ENCODE measurements at places on chromosomes 7 and 10.

- DNase-seq = no peak
These were observed 220.2 kb upstream of the CELF2 start for GRCh38 chr10:10797513-10797912.

DNA sequence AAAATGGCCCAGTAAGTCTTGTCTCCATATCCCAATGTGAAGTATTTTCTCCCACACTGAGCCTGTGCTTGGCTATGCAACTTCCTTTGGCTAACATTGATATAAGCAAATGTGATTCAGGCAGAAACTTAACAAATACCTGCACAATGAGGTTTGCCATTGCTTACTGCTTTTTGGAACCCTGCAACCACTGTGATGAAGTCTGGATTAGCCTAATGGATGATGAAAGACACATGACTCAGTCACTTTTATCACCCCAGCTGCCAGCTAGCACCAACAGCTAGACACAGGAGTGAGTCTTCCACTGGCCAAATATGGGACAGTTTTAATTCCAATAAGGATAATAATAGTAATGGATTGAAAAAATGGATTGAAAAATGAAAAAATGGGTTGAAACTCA, 854.5 kb downstream of the GRM8 start:
- no peak for DNase-seq

DNA sequence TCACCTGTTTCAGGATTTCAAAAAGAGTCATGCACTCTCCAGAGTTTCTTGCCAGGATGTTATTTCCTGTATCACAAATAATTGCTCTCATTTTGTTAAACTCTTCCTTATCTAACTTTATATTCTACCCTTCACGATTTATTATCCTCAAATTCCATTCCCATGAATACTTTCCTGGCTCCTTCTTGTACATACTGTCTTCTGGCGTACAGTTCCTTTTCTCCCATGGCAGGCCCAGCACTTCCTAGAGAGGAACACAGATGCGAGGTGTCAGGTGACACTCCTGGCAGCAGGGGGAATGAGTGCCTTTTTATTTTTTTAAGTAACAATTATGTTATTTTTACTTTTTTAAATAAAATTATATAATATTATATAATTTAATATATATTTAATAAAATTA, 411.9 kb downstream of the TFEC start:
- no peak for DNase-seq

GRCh38 chr10:108696792-108697477, 1226.4 kb downstream of the XPNPEP1 start:
- no peak for DNase-seq

DNA sequence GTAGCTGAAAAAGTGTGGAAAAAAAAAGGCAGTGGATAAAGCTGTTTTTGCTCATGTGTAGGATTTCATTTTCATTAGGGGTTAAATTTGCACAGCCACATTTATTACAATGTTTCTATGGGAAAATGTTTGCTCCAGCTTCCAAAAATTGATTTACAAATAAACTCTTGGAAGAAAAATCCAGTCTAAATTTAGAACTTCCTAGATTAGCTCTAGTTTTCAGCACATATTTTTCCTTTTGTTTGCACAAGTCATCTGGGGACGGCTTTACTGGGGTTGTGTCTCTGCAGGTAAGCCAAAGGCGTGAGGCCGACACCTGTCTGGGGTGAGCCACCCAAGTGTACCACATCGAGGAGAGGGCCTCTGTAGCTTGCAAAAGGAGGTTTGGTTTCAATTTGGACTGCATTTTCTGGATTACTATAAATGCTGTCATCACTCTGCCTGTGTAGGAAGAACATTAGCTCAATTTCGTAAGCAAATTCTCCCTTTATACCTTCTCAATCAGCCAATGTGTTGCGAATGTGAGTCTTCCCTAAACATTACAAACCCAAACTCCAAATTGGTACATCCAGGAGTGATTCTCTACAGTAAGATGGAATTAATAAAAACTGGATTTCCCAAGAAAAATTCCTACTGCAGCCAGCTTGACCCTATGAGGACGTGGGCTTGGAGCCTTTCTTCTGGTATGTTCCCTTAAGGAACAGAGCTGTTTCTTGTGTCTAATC, 89.5 kb upstream of the ZNF438 start:
- no peak for DNase-seq

- no peak for DNase-seq
These were observed 92.4 kb upstream of the TMEM72 start for GRCh38 chr10:44818701-44819127.

GRCh38 chr7:150516956-150517745, 2.5 kb downstream of the GIMAP7 start:
- DNase-seq = no peak

GRCh38 chr7:120723465-120724385, 134.2 kb downstream of the TSPAN12 start:
- no peak for DNase-seq

DNA sequence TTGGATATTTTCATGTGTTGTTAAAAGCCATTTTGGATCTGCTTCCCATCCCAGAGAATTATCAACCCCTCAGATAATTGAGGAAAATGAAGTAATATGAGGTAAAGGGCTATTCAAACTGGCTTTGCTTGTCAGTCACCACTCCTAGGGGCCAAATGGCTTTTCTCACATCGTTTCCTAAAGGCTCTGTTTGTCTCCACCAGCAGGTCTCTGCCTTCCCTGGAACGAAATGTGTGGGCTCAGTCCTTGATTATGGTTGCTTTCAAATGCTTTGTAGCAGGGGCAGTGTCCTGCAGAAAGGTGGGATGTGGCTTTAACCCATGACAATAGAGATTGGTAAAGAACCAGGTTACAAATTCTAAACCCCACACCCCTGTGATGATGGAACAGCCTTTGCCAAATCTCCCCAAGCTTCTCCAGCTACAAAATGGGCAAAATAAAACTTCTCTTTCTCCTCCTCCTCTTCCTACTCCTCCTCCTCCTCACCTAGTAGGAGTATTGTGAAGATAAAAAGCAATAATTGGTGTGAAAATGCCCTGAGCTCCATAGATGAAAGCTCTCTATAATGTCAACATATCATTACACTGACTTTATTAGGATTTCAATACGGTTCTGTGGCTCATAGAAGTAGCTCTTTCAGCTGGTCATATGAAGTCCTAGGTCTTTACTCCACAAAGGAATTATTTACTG, 127.6 kb downstream of the CHN2 start:
- DNase-seq = no peak

GRCh38 chr7:142455392-142455791, 197.5 kb upstream of the PRSS58 start:
- DNase-seq = no peak

DNA sequence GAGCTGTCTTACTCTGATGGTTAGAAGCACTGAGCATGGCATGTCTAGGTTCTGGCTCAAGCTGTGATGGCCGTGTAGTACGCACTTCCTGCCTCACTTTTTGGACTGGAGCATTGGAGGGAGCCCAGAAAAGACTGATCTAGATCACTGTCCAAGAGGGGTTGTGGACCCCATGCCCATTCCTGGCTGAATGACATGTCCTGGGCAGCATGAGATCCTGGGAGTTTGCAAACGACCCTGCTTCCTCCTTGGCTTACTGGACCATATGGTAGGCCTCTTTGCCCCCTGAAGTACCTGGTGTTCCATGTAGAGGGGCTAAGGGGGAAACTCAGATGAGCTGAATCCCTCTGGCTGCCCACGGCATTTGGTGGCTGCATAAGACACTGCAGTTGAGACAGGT, 36.7 kb downstream of the ARHGAP22 start:
- no peak for DNase-seq

DNA sequence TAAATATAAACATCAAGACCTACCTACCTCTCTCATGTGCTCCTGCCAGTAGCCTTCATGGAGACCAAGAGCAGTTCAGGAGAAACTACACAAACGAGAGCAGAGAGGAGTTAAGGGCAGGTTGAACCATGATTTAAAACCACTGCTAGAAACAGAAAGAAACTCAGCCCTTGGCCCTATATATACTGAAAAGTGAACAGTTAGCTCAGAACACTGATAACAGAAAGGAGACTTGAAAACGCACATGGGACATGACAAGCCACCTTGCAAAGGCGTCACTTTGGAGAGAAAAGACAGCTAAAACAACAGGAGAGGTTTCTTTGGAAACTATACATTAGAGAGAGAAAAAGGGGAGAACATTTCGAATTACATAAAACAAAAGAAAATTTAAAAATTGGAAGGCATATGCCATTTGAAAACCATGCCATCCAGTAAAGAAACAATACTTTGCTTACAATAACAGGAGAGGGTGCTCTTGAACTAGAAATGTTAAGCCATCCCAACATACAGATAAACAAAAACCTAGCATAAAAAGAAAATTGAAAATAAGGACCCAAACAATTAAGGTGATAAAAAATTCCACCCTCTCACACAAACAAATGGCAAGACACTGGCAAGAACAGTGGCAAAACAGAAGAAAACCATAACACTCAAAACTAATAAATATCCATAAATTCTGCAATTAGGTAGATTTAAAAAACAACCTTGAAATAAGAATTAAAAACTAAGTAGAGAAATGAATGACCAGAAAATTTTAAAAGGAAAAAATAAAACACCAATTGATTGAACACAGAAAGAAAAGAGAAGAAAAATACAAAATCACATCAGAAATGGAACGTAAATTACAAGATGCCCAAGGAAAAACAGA, 232.7 kb downstream of the IMMP2L start:
- DNase-seq = no peak

Data from cortex of kidney (tissue), 1 donor.